ENCODE measurements at places on chromosomes 5 and 9.
A peak's percentile ranks its signal among the peaks of the same experiment; 100 is the strongest.

DNA sequence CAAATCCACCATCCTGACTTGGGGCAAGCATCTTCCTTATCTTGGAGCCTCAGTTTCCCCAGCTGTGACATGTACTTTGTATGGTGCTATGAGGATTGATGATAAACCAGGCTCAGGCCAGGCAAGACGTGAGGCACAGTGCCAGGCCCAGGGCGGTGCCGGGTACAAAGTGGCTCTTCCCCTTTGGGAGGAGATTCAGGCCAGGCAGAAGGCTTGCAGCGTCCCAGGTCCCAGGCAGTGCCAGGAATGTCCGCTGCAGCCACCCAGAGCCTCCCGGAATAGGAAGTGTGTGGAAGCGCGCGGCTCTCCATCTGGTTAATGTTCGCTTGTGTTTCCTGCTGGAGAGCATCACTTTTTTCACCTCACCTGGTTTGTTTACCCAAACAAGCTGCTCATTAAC is 12.6 kb upstream of the DENND1A start:
- DNase-seq = no peak

DNA sequence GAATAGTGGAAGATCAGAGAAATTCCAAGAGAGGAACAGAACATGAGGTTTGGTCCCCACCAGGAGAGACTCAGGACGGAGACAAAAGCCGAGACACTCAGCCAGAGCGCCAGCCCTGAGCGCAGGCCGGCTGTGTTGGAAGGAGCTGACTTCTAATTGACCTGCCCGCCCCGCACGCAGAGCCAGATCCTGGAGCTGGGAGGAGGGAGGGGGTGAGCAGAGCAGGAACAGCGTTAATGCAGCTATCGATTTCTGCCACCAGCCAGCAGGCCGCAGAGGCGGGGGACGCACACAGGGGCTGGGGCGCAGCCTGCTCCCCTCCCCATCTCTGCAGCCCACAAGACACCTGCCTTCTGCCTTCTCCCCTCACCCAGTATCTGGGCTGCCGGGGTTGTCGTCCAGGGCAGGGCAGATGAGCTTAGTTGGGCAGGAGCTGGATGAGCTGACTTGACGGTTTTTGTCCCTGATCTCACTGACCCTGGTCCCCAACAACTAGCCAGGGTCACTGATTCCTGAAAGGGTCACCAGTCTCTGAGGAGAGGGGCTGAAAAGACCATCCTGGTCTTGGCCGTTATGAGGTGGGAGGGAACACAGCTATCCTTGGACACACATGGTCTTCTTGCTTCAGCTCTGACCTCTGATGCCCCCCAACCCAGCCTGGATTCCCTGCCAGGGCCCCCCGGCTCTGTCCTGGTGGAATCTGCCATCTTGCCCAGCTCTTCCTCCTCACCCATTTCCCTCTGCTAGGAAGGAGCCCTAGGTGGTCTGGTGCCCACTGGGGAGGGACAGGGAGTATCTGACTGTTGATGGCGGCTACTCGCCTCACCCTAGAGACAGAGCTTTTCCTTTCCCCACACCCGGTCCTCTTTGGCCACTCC is 29.8 kb downstream of the CXXC5 start:
- DNase-seq = no peak

GRCh38 chr9:32811246-32811645 is 27.9 kb downstream of the TMEM215 start:
- DNase-seq = no peak

DNA sequence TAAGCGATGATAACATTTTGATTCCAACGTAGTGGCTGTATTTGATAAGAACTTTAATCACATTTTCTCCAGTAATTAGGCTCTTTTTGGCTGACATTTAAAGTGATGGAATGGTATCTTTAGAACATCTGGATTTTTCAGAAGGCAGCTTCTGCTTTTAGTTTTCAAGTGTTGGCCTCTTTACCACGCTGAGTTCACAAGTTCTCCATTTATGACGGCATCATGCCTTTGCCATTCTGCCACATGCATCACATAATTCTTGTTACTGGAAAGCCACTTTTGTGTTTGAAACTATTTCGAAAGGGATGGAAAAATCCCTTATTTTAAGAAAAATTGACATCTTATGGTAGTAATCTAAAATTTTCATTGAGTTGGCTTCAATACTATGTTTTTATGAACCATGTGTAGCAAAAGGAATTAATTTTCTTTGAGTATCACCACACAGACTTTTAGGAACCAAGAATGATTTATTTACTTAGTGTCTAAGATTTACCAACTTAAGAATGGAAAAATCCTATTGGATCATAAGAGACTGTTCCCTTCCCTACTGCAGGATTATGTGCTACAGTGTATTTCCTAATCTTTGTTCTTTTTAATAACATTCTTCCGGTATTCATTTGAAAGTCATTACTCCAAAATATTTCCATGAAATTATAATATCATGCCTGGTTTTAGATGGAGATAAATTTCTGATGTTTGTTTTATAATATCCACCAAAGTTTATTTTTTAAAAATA is 344.2 kb downstream of the ADGRV1 start:
- DNase-seq = no peak

- DNase-seq = no peak
Observed at GRCh38 chr5:154865466-154866184, 7.2 kb downstream of the CNOT8 start.

GRCh38 chr5:138595180-138595795 is 20.1 kb upstream of the HSPA9 start:
- no peak for DNase-seq

- no peak for DNase-seq
Observed at GRCh38 chr5:3818624-3819023, 223.0 kb downstream of the IRX1 start.

DNA sequence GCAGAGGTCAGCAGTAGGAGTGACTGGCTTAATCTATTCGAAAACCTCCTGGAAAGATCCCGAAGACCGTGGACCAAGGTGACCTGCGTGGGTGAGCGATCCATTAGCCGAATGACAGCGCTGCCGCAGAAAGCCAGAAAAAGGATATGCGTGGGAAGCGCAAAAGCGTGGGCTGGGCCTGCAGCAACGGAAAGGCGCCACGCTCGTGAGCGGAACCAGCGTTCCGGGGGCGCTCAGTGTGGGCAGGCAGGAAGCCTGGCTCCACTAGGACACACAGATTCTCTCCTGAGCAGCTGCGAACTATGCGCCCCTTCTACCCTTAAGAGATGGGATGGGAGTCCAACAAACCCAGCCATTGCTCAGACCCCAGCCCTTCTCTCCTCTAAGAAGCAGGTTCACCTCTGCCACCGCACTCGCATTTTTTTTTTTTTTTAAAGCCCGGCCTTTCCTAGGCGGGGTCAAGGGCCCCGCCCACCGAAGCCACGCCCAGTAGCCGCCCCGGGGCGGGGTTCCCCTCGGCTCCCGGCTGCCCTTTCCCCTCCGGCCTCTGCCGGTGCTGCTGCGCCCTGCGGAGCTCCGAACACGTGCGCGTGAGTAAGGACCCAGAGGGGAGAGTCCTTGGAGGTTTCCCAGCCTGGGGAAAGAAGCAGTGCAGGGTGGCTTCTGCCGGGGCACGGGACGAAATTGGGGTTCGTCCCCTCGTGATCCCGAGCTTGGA is 19.8 kb upstream of the MATR3 start:
- peak; percentile 79 for DNase-seq

GRCh38 chr5:17113174-17113958 is 104.1 kb upstream of the BASP1 start:
- DNase-seq = no peak

GRCh38 chr5:128534726-128535125 is 3.3 kb downstream of the FBN2 start:
- no peak for DNase-seq

DNA sequence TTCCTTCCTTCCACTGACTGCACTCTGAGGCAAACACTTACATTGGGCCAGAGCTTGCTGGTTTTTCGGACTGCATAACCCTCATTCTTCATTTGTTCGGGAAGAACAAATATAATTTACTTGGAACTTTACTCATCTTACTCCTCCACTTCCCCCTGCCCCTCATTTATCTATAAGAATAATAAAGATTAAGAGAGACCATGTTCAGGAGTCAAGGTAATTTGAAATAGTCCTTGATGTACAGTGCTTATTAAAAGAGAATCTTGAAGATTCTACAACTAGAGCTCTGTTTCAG is 65.6 kb downstream of the BASP1 start:
- DNase-seq = no peak

- no peak for DNase-seq
Observed at GRCh38 chr5:179833056-179833708, 12.5 kb downstream of the SQSTM1 start.

DNA sequence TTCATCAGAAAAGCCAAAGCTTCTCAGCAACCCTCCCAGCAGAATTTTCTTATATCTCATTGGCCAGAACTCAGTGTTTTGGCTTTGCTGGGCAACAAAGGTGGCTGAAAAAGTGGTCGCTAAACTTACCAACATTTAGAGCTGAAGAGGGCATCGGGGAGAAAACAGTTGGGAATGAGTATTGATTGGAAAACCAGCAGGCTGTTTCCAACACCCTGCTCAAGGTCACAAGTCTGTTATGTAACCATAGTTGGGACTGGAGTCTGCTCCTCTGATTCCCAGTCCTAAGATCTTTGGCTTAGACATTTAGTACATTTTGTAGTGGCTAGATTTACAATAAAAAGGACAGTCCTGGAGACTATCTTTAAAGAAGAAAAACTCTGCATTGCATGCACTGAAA is 17.1 kb downstream of the IL12B start:
- DNase-seq = no peak

DNA sequence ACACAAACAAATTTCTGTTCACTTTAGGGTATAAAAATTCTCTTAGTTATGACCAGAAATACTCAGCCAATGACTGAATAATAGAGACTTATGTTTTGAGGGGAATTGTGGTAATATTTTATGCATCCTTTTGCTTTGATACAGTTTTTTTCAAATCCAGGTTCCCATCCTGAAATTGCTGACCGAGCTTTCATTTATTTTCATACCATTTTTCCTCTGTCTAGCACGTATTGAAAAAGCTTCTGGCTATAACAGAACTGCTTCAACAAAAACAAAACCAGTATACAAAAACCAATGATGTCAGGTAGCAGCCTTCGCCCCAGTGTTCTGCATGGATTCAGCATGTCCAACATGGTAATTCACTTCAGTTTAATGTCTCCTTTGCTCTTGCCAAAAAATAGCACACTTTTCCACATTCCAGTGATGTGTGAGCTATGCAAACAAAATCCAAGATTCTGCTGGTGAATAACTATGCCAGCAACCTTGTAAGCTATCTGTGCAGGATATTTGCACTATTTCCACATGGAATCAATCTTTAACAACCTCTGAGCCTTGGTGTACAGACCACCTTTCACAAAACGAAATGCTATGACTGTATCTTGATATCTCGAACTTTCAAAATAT is 22.0 kb downstream of the CCNH start:
- DNase-seq = no peak

DNA sequence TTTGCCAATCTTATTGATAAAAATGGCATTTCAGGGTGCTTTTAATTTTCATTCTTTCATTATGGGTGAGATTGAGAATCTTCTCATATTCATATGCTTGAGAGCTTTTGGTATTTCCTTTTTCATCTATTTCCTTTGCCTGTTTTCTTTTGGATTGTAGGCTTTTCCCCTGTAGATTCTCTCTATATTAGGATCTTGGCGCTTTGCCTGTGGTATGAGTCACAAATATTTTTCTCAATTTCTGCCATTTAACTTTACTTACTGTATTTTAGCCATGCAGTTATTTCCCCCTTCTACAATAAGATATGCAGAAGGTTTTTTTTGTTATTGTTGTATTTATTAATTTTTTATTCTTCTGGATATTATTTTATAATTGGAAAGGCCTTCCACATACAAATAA is 21.5 kb upstream of the KLF9 start:
- DNase-seq = no peak

DNA sequence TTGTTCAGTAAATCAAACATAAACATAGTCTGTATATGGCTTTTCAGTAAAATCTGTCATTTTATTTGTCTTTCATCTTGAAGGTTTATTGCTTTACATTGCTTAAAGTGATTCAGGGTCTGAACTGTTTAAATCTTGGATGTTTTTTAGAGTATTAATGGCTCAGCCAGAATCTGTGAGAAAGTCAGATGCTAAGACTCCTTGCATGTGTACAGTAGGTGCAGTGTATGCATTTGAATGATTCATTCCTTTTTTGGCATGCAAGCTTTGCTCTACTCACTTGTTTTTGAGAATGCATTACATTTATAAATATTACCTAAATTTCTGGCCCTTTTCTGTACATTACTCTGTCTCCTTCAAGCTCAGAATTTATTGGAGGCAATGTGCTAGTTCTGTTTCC is 271.0 kb upstream of the RIOK2 start:
- no peak for DNase-seq

GRCh38 chr5:6194906-6195612 is 183.3 kb downstream of the MED10 start:
- no peak for DNase-seq

DNA sequence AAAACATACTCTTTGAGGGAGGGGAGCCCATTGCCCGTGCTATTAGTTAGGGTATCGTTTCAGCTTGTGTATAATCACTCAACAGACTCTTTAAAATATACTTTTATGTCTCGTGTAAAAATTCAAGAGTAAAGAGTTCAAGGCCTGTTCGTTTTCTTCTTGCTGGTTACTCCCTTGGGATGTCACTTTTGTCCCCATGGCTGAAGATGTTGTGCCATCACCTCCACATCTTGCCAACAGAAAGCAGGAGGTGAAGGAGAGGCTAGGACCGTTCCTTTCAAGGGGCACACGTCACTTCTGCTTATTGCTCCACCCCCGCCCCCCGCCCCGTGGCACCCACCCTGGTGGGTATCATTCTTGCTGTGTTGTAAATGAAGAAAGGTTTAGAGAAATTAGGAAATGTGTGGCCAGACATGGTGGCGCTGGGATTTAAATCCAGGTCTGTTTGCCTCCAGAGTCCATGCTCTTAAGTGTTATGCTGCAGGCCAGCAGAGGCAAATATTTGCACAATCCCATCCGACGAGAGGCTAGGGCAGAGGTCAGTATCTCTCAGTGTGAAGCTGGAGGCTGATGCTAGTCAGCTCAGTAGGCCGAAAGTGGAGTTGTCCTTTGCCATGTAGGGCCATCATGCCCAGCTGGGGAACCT is 3.0 kb downstream of the MLANA start:
- DNase-seq = no peak

DNA sequence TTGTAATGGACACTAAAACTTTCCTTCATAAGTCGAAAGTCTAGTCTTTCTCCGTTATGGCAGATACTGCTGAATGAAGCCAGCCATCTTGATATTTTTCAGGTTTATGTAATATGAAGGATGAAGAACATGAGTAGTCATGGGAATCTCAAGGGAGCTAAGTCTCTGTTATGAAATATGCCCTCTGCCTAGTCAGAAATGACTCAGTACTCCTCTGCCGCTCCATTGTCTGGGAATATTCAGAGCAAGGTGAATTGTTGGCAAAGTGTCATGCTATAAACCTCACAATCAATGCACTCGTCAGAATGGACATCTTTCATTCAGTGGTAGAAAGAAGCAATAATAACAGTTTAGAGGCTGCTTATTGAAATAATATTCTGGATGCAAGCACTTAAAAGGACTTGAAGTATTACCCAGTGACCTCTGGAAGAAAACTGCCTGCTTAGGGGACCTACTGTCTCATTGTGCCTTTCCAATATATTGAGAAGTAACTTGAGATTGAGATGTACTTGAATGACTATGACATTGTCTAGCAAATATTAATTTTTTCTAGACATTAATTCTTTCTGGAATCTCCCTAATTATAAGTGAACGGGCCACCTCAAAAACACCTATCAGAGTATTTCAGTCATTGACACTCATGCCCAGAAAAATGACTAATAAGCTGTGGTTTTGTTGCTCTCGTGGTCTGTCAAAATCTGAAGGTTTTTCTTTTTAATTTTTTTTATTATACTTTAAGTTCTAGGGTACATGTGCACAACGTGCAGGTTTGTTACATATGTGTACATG is 1011.5 kb upstream of the ACO1 start:
- no peak for DNase-seq

GRCh38 chr5:2532809-2533208 is 218.7 kb downstream of the IRX2 start:
- DNase-seq = no peak

- no peak for DNase-seq
Observed at GRCh38 chr5:104706600-104706999, 1144.0 kb upstream of the NUDT12 start.

All from activated CD4-positive, CD25-positive, alpha-beta regulatory T cell (primary cell).